Fibroblast of the aortic adventitia (primary cell): ENCODE measurements at places on chromosomes 16 and 17. TPM values are rescaled to one million over a fixed set of nuclear protein-coding genes. Genes with fewer than 3 reads are reported as not detected.

DNA sequence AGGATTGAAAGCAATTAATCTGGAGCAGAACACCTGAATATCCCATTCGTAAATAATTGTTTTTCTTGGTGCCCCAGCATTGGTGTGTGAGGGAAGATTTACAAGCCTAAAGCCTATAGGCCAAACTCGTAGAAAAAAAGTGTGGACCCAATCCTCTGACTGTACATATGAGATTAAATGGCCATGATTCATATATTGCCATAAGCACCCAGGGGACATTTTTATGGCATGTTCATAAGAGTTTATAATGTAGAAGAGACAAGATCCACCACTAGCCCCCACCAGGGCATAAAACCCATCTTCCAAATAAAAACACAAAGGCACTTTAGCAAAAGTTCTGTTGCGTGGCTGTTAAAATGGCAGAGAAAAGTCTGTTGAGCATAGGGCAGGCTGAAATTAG, 15.5 kb upstream of the SALL1 start:
- DNase-seq = no peak

- DNase-seq = no peak
Measured at GRCh38 chr16:5505091-5505887, 407.7 kb upstream of the EEF2KMT start.

GRCh38 chr17:47077576-47077975, 98.5 kb upstream of the RPRML start:
- DNase-seq = no peak

GRCh38 chr16:57801809-57802340, 416 bp downstream of the KIFC3 start:
- DNase-seq = no peak

DNA sequence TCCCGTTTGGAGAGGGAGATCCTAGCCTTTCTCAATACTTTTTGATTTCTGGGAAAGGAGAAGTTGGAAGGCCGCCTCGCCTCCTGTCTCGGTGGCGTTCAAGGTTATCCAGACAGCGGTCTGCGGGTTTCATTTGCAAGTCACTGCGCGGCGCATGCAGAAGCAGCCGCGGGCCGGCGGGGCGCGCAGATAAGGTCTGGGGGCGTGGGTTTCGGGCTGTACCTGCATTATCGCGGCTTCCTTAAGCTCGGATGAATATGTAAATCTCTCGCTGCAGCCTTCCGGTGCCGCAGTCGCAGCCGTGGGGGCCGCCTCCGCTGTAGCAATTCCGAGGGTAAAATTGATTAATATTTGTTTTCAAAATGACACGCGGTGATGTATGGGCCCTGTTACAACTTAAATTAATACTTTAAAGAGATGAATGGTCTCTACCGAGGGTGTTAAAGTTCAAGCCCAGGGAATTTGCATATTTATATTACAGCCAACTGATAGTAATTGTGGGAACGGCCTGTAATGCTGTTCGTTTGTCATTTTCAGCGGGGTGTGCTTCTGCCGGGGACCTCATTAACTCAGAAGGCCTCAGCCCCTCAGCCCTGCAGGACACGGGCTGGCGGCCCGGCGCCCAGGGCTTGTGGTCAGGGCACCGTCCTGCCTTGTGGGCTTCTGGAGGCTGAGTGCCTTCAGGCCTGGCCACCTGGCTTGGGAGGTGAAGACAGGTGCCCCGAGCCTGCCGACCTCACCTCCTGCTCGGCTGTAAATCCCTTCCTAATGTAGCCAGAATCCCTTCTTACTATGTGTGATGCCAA, 99.4 kb downstream of the CYLD start:
- peak; percentile 16 for DNase-seq

DNA sequence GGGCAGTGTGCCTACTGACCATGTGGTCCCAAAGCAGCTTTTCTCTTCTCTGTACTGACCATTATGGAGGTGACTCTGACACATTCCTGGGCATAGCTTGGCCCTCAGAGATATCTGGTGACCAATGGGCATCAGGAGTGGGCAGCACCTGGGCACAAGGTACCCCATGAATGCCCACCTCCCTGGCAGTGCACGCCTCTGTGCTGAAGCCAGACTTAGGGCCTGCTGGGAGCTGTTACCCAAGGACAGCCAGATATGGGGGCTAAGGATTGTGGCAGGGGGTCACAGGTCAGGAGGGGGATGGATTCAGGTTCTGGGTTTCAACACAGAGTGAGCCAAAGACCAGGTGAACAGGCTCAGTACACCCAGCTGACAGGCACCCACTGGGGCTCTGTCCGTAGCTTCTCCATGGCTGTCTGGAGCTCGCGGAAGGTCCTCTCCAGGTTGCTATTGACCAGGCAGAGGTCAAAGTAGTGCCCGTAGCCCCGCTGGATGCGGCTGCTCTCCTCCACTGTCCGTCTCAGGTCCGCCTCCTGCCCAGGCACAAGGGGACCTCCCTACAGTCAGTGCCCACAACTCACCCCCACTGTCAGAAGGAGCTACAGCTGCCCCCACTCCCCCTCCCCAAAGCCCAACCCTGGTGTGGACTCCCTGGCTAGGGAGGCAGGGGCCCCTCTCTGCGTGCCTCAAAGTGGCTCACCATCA, 29.7 kb downstream of the MPP2 start:
- DNase-seq = no peak

- peak; percentile 53 for DNase-seq
Measured at GRCh38 chr16:81843243-81843582, 64.1 kb downstream of the PLCG2 start.

GRCh38 chr16:9134306-9134705, 42.9 kb downstream of the HAPSTR1 start:
- DNase-seq = no peak

Gene TP53TG3C
- not detected in 2 replicates for total RNA-seq

Gene KRT33B
- total RNA-seq = not detected in 2 replicates

Gene DPEP3
- not detected in 2 replicates for total RNA-seq
